ENCODE measurements at places on chromosomes 3 and 15.

GRCh38 chr15:31609258-31609681 is 282.6 kb downstream of the KLF13 start:
- DNase-seq: no peak

GRCh38 chr3:158086361-158086760 is 19.9 kb downstream of the SHOX2 start:
- no peak for DNase-seq

DNA sequence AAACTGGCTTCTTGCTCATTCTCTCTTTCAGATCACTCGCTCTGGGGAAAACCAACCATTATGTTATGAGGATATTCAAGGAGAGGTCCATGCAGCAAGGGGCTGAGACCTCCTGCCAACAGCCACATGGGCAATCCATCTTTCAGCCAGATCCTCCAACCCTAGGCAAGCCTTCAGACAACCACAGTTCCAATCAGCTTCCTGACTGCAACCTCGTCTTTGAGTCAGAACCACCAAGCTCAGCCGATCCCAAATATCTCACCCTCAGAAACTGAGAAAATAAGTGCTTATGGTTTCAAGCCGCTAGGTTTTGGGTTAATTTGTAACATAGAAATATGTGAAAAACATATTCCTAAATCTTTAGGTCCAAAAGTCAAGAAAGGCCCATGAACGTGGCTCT is 10.3 kb downstream of the LDHAL6B start:
- no peak for DNase-seq

DNA sequence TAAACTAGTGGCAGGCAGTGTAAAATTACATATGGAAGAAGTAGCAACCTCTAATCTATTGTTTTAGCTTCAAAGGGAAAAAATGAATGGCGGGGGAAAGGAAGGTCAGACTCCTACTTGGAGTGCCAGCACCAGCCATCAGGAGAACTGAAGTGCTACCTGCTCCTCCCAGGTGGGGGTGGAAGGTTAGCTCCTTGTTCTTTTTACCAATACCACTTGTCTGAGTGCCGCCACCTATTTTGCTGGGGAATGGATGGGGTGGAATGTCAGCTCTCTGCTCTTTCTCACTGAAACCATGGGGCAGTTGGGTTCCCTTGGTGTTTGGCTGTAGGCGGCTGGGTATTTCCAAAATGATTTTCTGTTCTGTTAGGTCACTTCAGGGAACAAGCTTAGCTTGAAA is 428.7 kb upstream of the EPHA3 start:
- DNase-seq: no peak

DNA sequence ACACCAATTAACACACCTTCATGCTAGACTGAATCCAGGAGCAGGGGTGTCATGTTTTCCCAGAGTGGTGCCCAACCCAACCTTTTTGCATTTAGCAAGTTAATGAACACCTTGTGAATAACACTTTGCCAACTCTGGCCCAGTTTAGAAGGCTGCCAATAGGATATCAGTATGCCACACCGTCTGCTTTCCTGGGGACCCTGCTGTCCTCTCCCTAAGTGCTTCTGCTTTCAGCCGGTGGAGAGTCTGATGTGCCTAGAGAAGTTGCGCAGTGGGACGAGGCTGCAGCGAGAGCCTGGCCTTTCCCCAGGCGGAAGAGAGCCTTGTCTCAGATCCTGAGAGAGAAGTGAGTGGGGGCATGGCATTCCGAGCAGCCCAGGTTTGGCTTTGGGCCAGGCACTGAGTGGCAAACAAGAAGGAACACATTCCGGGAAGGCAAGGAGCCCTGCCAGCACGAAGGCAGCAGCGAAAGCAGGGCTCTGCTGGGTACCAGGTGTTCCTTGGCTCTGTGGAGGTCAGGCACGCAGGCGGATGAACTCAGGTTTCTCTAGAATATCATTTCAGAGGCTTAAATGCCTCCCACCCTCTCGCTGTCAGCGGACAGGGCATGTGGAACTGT is 36.9 kb downstream of the SENP8 start:
- peak; percentile 29 for DNase-seq

GRCh38 chr15:100812802-100813201 is 66.8 kb upstream of the ALDH1A3 start:
- no peak for DNase-seq

DNA sequence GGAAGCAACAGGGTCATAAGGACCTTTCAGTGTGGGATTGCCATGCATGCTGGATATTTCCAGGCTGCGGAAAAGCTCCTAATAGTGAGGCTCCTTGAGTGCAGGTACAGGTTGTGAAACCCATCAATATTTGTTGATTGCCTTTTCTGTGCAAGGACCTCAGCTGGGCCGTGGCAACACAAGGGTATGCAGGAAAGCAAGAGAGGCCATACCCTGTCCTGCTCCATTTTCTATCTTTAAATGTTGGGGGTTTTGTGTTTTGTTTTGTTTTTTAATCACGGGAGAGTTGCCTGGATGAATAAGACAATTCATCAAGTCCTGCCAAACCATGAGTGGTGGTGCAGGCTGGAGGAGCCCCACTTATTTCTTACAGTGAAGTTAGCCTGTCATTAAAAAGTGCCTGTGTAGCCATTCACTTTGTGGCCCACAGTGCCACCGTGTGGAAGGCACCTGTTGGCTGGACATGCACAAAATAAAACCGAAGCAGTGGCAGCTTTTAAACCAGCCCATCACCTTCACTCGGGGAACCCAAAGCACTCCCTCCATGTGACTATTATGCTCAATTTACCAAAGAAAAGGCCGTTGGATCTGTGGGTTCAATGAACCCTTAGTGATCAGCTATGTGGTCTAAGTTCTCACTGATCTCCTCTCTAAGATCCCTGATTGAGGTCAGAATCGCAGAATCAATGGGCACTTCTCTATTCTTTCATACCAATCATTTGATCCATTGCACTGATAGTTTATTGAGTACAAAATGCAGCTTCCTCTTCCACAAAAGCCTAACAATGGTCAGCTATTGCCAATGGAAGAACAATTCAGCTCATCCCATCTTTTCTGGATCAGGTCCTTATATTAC is 42.2 kb downstream of the CLDN18 start:
- no peak for DNase-seq

GRCh38 chr15:77836121-77836692 is 203.5 kb upstream of the LINGO1 start:
- no peak for DNase-seq

GRCh38 chr3:71056327-71056726 is 527.2 kb downstream of the FOXP1 start:
- no peak for DNase-seq

- DNase-seq: no peak
Measured at GRCh38 chr15:92273723-92274122, 120.0 kb upstream of the ST8SIA2 start.

DNA sequence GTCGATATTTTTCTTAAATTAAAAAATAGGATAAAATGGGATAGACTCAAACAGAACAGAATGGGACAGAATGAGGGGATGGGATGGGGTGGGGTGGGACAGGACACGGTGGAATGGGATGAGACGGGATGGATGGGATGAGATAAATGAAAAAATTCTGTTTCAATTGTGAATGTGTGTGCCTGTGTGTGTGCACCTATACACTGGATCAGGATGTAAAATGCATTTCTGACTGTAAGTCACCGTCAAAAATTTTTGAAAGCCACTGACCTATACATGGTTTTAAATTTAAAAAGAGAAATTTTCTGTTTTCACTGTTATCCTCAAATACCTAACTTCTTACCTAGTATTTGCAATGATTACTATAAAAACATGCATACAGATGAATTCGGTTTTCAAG is 108.7 kb upstream of the UBE2E2 start:
- no peak for DNase-seq

DNA sequence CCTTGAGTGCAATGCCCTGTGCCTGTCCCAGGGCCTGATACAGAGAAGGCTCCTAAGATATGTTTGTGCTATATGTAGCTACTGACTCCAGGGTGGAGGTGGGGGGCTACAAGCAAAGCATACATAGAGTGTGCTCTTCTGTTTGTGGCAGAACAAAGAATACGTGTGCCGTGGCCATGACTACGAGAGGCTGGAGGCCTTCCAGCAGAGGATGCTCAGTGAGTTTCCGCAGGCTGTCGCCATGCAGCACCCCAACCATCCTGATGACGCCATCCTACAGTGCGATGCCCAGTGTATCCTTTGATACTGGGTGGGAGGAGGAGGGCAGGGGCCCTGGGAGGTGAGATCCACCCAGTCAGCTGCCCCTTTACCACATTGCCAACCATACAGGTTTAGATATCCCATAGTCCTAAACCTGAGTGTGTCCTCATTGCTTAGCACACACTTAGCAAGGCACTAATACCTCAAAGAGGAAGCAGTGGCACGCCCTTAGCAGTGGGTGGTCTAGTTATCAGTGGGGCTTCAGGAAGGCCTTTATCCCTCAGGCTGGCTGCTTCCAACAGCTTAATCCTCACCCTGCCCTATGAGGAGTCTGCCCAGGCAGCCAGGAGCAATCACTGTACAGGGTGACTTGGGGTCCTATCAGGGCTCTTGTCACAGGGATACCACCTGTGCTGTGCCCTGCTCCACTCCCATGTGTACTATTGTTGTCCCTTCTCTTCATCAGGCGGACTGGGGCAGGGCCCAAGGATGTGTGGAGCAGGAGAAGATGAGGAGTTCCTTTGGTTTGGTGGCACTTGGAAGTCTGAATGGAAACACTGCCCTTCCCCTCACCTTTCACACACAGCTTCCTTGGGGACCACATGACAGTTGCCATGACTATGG is 30.1 kb upstream of the MANF start:
- no peak for DNase-seq

GRCh38 chr3:178047496-178047895 is 488.7 kb upstream of the KCNMB2 start:
- DNase-seq: no peak

GRCh38 chr3:68060191-68060590 is 405.8 kb upstream of the SUCLG2 start:
- no peak for DNase-seq

- no peak for DNase-seq
Measured at GRCh38 chr15:63133786-63134185, 12.1 kb downstream of the LACTB start.

GRCh38 chr3:33047842-33048834 is 48.8 kb downstream of the GLB1 start:
- no peak for DNase-seq

DNA sequence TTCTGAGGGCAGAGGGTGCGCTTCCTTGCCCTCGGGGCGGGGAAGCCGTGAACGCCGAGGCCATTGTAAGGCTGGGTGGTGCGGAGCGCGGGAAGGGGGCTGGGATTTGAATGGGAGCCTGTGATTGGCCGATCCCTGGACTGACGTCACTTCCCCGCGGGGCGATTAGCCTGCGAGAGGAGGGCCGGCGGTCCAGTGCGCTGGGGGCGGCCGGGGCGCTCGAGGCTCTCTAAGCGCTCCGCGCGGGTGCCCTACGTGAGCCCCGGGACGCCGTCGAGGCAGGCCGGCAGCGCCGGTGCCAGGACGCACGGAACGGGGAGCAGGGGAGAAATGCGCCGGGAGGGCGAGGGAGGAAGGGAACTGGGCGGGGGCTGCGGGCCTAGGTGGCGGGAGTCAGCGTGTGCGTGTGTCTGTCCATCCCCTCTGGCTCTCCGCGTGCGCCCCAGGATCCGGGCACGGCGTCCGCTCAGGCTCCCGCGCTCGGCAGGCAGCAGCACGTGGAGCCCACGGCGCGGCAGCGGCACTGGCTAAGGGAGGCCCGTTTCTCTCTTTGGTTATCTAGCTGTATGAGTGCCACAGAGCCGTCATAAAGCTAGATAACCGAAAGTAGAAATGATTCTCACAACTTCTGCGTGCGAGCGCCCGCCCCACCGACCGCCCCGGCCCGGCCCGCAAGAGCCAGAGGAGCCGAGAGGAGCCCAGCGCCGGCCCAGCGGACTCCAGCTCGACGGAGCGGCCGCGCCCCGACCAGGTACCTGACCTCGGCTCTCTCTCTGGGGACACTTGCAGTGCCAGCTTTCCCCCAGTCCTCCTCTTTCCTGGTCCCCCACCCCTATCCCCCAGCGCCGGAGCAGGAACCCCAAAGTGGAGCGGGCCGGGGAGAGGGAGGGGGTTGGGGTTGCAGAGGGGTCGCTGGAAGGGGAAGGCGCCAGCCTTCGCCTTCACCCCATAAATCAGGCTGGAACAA is 33.1 kb upstream of the POLG start:
- no peak for DNase-seq

GRCh38 chr3:152260529-152260928 is 8.2 kb upstream of the MBNL1 start:
- DNase-seq: no peak
